ENCODE measurements at places on chromosomes 7 and 10. TPM values are rescaled to one million over a fixed set of nuclear protein-coding genes. Genes with fewer than 3 reads are reported as not detected.

Gene KCNIP2
- 8.7 TPM for total RNA-seq

GRCh38 chr10:72730479-72730878 is 38.5 kb downstream of the MCU start:
- peaks cover 5% of the 10 kb centered on the region for H3K4me1 ChIP-seq
- H3K4me3 ChIP-seq, result no peak overlapping the region
- no peaks in the 10 kb centered on the region for H3K27me3 ChIP-seq
- no peak for DNase-seq
- no peaks in the 10 kb centered on the region for H3K36me3 ChIP-seq

- no peak for DNase-seq
- H3K4me1 ChIP-seq, result no peaks in the 10 kb centered on the region
- H3K36me3 ChIP-seq, result no peaks in the 10 kb centered on the region
- H3K4me3 ChIP-seq, result no peak overlapping the region
These were observed 6.8 kb upstream of the ASB15 start for GRCh38 chr7:123594813-123595241.

DNA sequence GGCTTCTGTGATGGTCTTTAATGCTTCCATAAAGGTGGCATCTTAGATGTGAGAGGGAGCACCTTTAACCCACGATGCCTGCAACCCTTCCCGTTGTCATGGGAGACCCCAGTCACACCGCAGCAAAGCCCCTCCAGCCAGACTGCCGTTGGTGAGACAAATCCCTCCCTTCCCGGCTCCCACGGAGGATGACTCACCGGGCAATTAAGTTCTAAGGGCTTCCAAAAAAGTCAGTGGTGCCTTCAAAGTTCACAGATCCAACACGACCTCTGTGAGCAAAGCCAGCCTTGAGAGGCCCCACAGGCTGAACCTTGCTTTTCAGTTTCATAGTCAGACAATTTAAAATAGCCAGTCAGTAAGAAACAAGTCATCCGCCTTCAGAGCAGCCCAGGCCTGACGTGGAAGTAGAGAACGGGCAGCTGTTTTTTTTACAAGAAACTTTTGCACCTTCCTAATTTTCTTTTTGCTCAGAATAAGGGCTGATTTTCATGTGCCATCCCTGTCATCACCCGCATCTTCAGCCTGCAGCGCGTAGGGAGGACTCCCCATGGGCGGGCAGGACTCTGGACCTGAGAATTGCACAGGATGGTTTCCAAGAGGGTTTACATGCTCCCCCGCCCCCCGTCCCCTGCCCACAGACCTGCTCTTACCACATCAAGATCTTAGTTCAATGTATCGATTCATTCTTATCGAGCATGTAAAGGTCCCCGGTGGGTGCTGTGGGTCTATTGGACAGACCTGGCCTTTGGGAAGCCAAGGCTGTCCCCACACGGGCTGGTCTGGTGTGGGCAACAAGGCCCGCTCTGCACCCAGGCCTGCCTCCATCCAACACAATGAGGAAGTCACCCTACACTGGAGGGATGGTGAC is 333.9 kb downstream of the DNAJB6 start:
- no peak overlapping the region for H3K27ac ChIP-seq
- H3K27me3 ChIP-seq, result peaks cover 4% of the 10 kb centered on the region
- no peaks in the 10 kb centered on the region for H3K4me1 ChIP-seq

DNA sequence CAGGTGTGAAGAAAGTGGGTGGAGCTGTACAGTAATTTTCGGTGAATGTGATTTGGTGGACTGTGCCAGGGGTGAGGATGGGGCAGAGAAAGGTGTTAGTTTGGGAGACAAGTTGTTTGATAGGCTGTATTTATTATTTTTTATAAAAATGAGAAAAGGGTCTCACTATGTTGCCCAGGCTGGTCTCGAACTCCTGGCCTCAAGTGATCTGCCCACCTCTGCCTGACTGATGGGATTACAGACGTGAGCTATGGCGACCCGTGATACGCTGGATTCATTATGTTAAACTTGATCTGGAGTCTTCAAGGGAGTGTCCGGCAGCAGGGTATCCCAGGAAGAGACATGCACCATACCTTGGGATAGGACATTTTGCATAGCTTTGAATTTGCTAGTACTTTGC is 1.3 kb downstream of the KAT6B start:
- H3K4me1 ChIP-seq, result peaks cover 3% of the 10 kb centered on the region
- H3K27ac ChIP-seq, result no peak overlapping the region
- DNase-seq, result no peak
- peak overlapping the region; percentile 83 for H3K4me3 ChIP-seq
- no peaks in the 10 kb centered on the region for H3K27me3 ChIP-seq

- no peak overlapping the region for H3K4me3 ChIP-seq
- no peak for DNase-seq
- H3K36me3 ChIP-seq, result no peaks in the 10 kb centered on the region
- H3K4me1 ChIP-seq, result no peaks in the 10 kb centered on the region
- H3K27ac ChIP-seq, result no peak overlapping the region
These were observed 115.8 kb downstream of the HTR7 start for GRCh38 chr10:90741926-90742565.

All from adrenal gland (tissue), 19 donors.